HepG2 (cell line): ENCODE measurements at places on chromosomes 1 and 21. TPM values are rescaled to one million over a fixed set of nuclear protein-coding genes. Genes with fewer than 3 reads are reported as not detected.

Gene OR6N1
- not detected in 2 replicates for total RNA-seq

Gene CLCA1
- total RNA-seq: not detected in 2 replicates

Gene S100A7A
- total RNA-seq: not detected in 2 replicates

Gene C1orf115
- total RNA-seq: 85.9 and 86.7 TPM in 2 replicates

Gene ASPM
- total RNA-seq: 29.1 and 35.8 TPM in 2 replicates

DNA sequence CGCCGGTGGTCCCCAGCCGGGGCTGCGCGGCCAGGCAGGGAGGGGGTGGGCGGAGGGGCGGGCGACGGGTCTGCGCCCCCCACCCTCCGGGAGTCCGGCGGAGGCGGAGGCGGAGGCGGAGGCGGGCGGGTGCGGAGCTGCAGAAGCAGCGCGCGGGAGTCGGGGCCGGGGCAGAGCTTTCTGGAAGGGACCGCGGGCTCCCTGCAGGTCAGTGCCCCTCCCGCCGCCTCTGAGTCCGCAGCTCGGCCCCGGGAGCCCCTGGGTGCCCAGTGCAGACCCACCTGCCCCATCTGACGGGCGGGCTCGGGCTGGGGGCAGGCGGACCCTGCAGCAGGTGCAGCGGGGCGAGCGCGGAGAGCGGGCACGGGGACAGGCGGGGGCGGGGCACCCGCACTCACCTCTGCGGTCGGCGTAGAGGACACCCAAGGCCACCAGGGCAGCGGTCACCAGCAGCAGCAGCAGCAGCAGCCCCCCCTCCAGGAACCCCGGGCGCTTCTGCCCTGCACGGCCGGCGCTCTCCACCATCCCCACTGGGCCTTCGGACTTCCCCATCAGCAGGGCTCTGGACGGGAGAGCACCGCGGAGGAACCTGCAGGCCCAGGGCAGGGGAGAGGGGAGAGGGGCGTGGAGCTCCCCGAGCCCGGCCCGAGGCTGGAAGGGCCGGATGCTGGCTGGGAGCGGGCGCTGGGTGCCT is 3.7 kb downstream of the MMEL1 start:
- peaks cover 37% of the 10 kb centered on the region for H3K4me1 ChIP-seq
- H3K36me3 ChIP-seq: no peaks in the 10 kb centered on the region
- peaks cover 40% of the 10 kb centered on the region; the same call in 2 of the 3 replicates for H3K27me3 ChIP-seq
- no peak overlapping the region for H3K27ac ChIP-seq
- no peak overlapping the region for H3K4me3 ChIP-seq

GRCh38 chr1:208029381-208030287 is 118.7 kb upstream of the CD34 start:
- H3K36me3 ChIP-seq: no peaks in the 10 kb centered on the region
- no peak overlapping the region for H3K27ac ChIP-seq
- no peak for DNase-seq

DNA sequence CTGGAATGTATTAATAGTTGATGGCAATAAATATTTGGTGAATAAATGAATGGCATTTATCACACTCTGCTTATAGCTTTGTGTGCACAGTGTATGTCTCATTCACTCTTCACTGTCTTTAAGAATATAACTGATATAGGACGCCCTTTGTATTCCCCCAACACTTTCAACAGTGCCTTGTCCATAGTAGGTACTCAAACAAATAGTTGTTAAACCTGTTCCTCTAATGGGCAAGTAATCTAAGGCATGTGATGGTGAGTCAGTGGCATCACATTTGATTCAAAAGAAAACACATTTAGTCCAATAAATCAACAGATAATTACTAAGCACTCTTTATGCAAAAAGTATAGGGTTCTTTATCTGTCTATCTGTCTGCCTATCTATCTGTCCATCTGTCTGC is 11.2 kb upstream of the RXRG start:
- H3K4me1 ChIP-seq: no peaks in the 10 kb centered on the region
- no peak overlapping the region for H3K27ac ChIP-seq
- no peak for DNase-seq
- no peak overlapping the region for H3K4me3 ChIP-seq
- no peaks in the 10 kb centered on the region for H3K27me3 ChIP-seq

DNA sequence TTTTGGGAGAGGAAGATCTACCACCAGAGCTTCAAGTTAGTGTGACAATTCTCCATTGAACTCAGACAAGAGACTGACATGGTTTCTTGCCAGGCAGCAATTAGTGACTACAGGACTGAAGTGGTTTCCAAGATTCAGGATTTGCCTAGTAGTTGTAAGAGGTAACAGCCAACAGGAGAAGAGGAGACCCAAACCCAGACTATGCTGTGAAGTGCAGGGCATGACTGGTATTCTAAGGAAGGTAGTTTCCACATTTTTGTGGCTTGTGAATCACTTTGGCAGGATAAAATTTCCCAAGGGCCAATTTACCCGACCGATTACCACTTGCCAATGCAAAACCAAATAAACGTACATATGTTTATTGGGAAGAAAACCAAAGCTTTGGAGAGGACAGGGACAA is 14.7 kb upstream of the RAP1A start:
- no peak overlapping the region for H3K27ac ChIP-seq
- H3K4me1 ChIP-seq: peaks cover 20% of the 10 kb centered on the region
- no peak overlapping the region for H3K4me3 ChIP-seq

- H3K4me3 ChIP-seq: no peak overlapping the region
- H3K27me3 ChIP-seq: no peaks in the 10 kb centered on the region
- no peak overlapping the region for H3K27ac ChIP-seq
- peaks cover 46% of the 10 kb centered on the region for H3K36me3 ChIP-seq
Observed at GRCh38 chr21:46222436-46223116, 6.0 kb downstream of the LSS start.

GRCh38 chr1:181255270-181255929 is 166.9 kb downstream of the IER5 start:
- H3K4me3 ChIP-seq: no peak overlapping the region
- no peaks in the 10 kb centered on the region for H3K36me3 ChIP-seq
- H3K27me3 ChIP-seq: 0 out of 3 replicates have a peak, but pooled peaks cover 5% of the 10 kb centered on the region
- DNase-seq: no peak
- H3K4me1 ChIP-seq: no peaks in the 10 kb centered on the region
- H3K27ac ChIP-seq: no peak overlapping the region

GRCh38 chr1:71295350-71295749 is 214.5 kb upstream of the ZRANB2 start:
- H3K4me3 ChIP-seq: no peak overlapping the region
- H3K36me3 ChIP-seq: no peaks in the 10 kb centered on the region
- no peak for DNase-seq
- no peak overlapping the region for H3K27ac ChIP-seq
- no peaks in the 10 kb centered on the region for H3K4me1 ChIP-seq

DNA sequence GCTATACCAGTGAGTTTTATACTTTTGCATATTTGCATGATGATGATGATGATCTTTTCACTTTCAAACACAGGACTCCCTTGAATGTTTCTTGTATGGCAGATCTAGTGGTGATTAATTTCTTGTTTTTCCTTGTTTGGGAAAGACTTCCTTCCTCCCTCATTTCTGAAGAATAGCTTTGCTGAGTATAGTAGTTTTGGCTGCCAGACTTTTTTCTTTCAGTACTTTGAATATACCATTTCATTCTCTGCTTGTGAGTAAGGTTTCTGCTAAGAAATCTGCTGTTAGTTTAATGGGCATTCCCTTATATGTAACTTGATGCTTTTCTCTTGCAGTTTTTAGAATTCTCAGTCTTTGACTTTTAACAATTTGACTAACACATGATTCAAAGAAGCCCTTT is 547.4 kb upstream of the CXADR start:
- H3K4me3 ChIP-seq: no peak overlapping the region
- no peaks in the 10 kb centered on the region for H3K36me3 ChIP-seq
- DNase-seq: no peak
- H3K27me3 ChIP-seq: no peaks in the 10 kb centered on the region
- no peaks in the 10 kb centered on the region for H3K4me1 ChIP-seq

DNA sequence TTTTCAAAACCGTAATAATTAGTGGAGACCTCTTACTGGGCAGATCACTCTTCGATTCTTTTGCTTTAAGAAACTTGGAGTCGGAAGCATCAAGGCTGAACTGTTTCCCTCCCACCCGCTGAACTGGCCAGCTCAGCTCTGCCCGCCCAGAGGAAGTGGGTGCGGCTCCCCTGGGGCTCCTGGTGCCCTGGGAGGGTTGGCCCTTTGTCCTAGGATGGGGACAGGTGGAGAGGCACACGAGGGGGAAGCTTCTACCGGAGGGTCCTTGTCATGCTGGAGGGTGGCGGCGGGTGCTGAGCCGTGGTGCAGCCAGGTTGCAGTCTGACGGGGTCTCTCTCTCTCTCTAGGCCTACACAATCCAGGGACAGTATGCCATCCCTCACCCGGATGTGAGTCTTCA is 64.3 kb upstream of the COL6A1 start:
- no peaks in the 10 kb centered on the region for H3K36me3 ChIP-seq
- H3K27me3 ChIP-seq: peaks cover 61% of the 10 kb centered on the region; the same call in 2 of the 3 replicates
- no peak overlapping the region for H3K4me3 ChIP-seq

DNA sequence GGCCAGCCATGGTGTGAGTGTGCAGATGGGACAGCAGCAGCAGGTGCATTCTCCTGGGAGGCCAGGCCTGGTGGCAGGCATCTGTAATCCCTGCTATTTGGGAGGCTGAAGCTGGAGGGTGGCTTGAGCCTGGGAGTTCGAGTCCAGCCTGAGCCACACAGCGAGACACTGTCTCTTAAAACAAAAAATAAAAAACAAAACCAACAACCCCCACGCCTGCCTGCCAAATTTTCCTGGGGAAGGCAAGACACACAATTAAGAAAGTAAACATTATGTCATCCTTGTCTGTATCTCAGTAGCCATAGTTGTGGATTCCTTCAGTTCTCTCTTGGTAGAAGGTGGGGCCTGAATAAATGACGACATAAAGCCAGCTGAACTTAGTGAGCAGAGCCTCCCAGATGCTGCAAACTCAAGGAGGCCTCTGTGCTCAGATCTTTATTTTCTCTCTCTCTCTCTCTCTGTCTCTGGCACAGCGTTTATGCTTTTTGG is 57.6 kb upstream of the CD34 start:
- peaks cover 31% of the 10 kb centered on the region; the same call in 2 of the 3 replicates for H3K27me3 ChIP-seq
- peaks cover 7% of the 10 kb centered on the region for H3K4me1 ChIP-seq
- no peak overlapping the region for H3K4me3 ChIP-seq
- DNase-seq: no peak
- H3K36me3 ChIP-seq: no peaks in the 10 kb centered on the region

GRCh38 chr1:119865627-119866026 is 30.7 kb downstream of the ADAM30 start:
- H3K4me3 ChIP-seq: no peak overlapping the region
- no peaks in the 10 kb centered on the region for H3K4me1 ChIP-seq
- H3K27ac ChIP-seq: no peak overlapping the region
- peaks cover 3% of the 10 kb centered on the region; the same call in 2 of the 3 replicates for H3K27me3 ChIP-seq
- no peaks in the 10 kb centered on the region for H3K36me3 ChIP-seq

DNA sequence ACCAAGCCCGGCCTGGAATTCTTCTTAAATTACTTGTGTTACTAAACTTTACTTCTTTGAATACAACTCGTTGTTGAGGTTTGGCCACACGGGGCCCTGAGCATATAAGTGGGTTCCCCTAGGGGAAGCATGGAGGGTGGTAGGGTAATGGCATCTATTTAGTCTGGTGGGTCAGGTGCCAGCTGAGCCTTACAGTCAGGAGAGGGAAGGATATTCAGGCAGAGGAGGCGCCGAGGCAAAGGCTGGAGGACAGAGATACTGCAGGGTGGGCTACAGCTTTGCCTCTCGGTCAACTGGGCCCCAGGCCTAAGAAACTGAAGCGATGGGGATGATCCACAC is 424 bp upstream of the NECAP2 start:
- no peaks in the 10 kb centered on the region; the same call in 2 of the 3 replicates for H3K27me3 ChIP-seq
- peak; percentile 33 for DNase-seq
- H3K36me3 ChIP-seq: peaks cover 5% of the 10 kb centered on the region
- H3K4me3 ChIP-seq: peak overlapping the region; percentile 83
- H3K4me1 ChIP-seq: peaks cover 27% of the 10 kb centered on the region

- H3K27ac ChIP-seq: no peak overlapping the region
- no peaks in the 10 kb centered on the region for H3K27me3 ChIP-seq
- H3K4me1 ChIP-seq: no peaks in the 10 kb centered on the region
- no peaks in the 10 kb centered on the region for H3K36me3 ChIP-seq
- no peak for DNase-seq
Observed at GRCh38 chr1:187038784-187039183, 210.0 kb downstream of the PLA2G4A start.

GRCh38 chr1:167922023-167922422 is 8.1 kb upstream of the ADCY10 start:
- no peaks in the 10 kb centered on the region for H3K27me3 ChIP-seq
- H3K4me1 ChIP-seq: peaks cover 39% of the 10 kb centered on the region
- H3K4me3 ChIP-seq: no peak overlapping the region
- no peaks in the 10 kb centered on the region for H3K36me3 ChIP-seq

DNA sequence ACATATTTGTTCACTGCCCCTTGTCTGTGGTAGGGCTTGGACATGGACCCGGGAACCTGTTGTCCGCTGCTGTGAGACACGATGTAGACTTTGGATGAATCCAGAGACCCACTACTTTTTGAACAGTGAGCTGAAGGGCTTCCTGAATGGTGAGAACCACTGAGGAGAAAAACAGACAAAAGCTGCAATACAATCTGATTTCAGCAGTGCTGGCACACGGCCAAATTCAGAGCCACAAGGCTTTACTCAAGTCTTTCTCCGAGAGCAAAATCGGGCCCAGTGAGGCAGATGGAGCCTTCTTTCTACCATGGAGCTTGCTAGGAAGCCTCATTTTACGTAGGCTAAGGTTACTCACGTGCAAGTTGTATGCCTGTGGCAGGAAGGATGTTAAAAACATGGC is 197.6 kb downstream of the SIPA1L2 start:
- no peak overlapping the region for H3K4me3 ChIP-seq
- no peak for DNase-seq
- no peaks in the 10 kb centered on the region for H3K4me1 ChIP-seq
- H3K36me3 ChIP-seq: no peaks in the 10 kb centered on the region

GRCh38 chr1:12462586-12462985 is 155.4 kb downstream of the DHRS3 start:
- no peak overlapping the region for H3K27ac ChIP-seq
- DNase-seq: no peak
- H3K36me3 ChIP-seq: peaks cover 21% of the 10 kb centered on the region; the same call in 2 of the 3 replicates
- no peaks in the 10 kb centered on the region for H3K27me3 ChIP-seq

DNA sequence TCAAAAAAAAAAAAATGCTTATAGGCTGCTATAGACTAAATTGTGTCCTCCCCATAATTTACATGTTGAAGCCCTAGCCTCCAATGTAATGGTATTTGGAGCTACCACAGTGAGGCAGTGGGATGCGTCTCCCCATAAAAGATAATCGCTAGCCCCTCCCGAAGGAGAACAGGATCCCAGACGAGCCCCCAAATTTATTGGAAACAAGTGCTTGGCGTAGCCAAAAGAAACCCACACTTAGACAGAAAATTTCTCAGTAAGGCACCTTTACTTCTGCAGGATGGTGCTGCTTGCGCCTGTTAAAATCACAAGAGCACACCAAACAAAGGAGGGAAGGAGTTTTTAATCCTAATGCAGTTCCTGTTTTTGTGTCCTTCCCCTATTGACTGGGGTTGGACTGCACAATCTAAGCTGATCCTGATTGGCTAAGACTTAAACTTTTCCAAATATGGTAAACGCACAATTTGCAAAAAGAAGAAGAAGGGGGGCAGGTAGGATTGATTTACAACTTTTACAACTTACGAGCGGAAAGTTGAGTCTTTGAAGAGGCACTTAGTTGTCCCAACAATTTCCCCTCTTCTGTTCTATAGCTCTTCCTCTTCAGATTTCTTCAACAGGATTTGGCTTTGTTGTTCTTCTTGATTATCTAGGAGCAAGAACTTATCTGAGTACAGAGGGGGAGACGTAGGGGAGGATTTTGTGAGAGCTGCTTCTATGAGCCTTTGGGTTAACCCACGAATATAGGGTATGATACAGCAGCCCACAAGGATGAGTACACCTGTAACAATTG is 3.0 kb upstream of the IPP start:
- 0 out of 3 replicates have a peak, but pooled peaks cover 6% of the 10 kb centered on the region for H3K27me3 ChIP-seq
- no peaks in the 10 kb centered on the region for H3K36me3 ChIP-seq
- H3K4me3 ChIP-seq: no peak overlapping the region
- H3K27ac ChIP-seq: peak overlapping the region; percentile 97
- DNase-seq: no peak
- peaks cover 59% of the 10 kb centered on the region for H3K4me1 ChIP-seq

- DNase-seq: no peak
- no peak overlapping the region for H3K4me3 ChIP-seq
- H3K27ac ChIP-seq: no peak overlapping the region
- H3K4me1 ChIP-seq: no peaks in the 10 kb centered on the region
- no peaks in the 10 kb centered on the region for H3K27me3 ChIP-seq
Observed at GRCh38 chr1:76510672-76511557, 356.4 kb upstream of the ST6GALNAC5 start.
